ENCODE measurements at places on chromosomes 4 and X.

- no peak for DNase-seq
Observed at GRCh38 chrX:17052793-17053192, 106.3 kb downstream of the REPS2 start.

GRCh38 chr4:73021634-73022033 is 47.9 kb downstream of the COX18 start:
- DNase-seq: no peak

DNA sequence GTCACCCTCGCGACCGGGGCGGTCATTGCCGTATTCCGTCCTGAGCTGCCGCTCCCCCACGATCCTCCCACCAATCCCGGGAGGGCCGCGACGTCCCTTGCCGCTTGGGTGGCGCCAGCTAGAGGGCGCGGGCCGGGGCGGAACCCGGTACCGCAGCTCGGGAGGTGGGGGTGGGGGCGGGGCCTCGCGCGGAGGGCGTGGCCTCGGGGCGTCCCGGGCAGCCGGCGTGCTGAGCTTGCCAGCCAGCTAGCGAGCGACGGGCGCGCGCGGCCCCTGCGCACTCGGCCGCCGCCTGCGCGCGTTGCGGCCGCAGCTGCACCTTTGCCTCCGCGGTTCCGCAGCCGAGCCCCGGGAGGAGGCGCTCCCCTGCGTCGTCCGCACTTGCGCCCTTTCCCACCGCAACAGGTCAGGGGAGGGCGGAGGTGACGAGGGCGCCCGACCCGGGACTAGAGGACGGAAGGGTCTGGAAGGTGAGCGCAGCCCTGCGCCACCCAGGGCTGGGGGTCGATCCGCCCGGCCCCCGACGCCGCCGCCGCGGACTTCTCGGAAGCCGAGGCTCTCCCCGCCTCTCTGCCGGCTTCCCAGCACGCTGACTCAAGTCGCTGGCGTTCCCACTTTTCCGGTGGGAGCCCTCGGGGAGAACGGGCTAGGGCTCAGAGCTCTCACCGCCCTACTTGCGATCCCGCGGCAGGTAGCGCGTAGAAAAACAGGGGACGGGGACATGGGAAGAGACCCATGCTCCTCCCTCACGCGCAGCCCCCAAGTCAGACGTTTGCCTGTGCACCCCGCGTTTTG is at the start of gene AFF1:
AFF1 (plus strand) TSS at position 241 of the 795 bp plus-strand sequence. CDS start 13,523 bp downstream, outside the sequence.
- DNase-seq: peak; percentile 94

DNA sequence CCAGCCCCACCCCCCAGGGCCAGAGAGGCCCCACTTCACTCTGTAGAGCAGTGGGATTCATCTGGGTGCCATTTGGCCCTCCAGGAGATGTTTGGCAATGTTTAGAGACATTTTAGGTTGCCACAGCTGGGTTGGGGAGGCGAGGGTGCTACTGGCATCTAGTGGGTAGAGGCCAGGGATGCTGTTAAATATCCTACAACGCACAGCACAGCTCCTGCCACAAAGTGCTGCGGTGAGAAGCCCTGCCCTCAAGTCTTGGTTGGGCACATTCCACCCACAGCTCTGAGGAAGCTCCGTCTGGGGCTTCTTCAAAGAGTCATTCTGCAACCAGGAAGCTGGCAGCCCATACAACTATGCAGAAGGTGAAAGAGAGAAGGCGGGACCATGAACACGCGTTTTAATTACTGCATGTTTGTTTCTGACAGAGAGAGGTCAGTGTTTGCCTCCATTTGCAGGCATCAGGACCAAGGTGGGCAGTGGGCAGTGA is 48.1 kb upstream of the FAM9C start:
- DNase-seq: peak; percentile 24

DNA sequence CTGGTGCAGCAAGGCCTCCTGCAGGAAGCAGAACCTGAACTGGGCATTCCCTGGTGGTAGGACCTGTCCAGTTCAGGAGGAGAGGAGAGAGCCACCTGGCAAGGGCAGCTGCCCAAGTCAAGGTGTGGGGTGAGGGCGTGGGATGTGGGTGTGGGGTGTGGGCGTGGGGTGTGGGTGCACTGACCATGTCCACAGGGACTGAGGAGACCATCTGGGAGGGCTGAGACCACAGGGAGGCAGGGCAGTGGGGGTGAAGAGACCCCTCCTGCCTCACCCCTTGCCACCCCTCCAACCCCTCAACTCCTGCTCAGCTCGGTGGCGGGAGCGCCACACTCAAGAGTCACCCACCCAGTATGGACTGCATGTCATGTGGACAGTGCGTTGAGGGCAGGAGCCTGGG is 117.9 kb downstream of the CPZ start:
- no peak for DNase-seq

DNA sequence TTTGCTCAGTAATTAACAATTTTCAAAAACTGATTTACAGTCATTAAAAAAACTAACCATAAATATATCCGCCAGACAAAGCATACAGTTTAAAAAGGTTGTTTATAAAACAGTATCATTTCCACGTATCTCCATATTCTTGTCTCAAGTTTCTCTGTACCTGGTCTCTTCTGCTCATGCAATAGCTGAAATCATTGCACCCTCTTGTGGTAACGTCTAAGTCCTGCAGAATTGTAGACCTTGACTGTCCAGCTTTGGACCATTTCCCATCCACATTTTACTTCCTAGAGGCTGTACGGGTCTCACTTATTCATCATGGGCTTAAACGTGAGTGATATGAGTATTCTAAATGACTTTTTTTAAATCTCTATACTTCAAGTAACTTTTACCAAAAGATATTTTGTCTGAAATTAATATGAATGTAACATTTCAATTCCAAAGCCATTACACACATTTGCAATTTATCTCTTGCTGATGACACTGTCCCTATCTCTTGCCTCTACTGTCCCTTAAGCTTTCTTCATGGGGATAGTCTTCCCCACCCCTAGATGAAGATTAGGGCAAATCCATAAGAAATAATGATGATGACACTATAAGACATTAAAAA is 118.5 kb downstream of the BTC start:
- DNase-seq: no peak

DNA sequence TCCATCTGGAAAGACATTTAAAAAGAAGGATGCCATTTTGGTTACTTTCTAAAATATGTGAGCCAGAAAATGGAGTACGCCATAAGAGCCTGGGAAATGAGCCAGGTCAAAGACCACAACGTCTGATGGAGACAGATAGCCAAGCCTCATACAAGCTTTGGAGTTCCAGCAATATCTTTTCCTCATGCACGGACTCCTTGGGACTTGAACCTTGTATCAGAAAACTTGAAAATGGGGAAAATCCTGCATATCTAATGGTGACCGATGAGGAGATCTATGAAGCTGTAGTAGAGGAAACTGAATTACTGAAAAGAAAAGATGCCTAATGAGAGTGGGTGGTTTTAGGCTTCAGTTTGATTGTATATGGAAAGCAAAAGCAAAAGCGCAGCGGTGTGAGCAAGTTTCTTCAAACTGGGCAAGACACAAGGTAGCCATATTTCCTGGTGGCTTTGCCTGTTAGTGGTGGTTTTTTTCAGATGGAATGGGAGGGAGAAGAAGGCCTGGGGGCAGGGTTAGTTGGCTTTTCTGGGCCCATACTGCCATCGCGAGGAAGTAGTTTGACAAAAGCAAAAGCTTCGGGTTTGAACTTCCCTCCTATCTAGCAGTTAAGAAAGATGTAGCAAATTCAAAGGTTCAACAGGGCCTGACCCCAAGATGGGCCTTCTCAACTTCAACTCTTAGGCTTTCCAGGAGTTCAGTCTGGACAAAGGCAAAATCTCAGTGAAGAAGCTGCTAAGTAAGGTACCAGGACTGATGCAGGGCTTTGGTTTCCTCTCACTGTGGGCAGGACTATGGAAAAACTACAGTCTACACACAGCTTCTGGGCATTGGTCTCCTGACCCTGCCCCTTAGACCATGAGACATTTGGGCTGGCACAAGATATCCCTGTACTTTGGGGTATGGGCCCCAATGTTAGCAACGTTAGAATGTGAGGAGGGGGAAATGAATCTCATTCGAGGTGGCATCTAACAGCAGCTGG is 210.0 kb upstream of the STK26 start:
- peak; percentile 65 for DNase-seq

DNA sequence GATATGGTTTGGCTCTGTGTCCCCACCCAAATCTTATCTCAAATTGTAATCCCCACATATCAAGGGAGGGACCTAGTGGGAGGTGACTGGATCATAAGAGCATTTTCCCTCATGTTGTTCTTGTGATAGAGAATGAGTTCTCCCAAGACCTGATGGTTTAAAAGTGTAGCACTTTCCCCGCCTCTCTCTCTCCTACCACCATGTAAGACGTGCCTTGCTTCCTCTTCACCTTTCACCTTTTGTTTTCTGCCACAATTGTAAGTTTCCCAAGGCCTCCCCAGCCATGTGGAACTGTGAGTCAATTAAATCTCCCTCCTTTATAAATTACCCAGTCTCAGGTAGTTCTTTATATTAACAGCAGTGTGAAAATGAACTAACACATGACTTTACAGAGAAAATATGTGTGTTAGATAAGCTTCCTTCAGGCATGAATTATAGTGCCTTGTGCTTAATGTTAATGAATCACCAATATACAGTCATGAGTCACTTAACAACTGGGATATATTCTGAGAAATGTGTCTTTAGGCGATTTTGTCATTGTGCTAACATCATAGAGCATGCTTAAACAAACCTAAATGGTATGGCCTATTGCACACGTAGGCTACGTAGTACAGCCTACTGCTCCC is 37.9 kb downstream of the PDGFC start:
- no peak for DNase-seq

DNA sequence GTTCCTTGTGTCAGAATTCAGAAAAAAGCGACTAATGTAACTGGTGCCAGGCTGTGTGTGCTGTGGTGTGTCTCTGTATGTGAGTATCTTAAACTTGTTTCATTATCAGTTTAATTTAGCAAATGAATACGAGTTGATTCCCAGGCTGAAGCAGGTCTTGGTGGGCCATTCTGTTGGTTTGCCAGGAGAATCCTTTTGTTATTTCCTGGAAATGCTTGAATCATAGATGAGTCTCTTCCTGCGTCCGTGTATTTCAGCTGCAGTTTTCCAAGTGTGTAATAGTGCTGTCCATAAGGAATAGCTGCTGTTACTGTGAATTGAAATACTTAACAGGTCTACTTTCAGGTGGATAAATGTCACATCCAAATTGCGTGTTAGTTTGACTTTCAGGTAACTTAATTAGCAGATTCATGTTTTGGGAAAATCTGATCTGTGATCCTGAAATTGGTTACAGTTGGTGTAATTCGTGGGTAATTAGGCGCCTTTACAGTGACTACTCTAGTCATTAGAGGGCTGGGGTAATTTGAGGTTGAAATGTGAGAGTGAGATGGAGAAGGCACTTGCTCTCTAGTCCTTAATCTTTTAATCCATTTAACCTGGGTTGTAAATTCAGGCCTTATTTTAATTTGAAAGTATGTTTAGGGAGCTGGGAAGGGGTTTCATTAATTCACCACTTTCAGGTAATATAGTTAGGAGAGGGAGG is 23.8 kb downstream of the TMEM131L start:
- no peak for DNase-seq

GRCh38 chr4:22667332-22667940 is 25.3 kb upstream of the GBA3 start:
- no peak for DNase-seq

DNA sequence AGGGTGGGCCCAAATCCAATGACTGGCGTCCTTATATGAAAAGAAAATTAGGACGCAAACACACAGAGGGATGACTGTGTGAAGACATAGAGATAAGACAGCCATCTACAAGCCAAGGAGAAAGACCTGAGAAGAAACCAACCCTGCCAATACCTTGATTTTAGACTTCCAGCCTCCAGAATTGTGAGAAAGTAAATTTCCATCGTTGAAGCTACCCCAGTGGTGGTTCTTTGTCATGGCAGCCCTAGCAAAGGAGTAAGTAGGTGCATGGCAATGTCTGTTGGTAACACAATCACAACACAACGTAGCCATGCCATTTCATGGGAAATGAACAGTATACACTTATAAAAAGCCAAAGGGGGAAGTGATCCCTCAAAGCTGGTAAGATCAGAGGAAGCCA is 25.3 kb downstream of the SMIM20 start:
- DNase-seq: no peak

DNA sequence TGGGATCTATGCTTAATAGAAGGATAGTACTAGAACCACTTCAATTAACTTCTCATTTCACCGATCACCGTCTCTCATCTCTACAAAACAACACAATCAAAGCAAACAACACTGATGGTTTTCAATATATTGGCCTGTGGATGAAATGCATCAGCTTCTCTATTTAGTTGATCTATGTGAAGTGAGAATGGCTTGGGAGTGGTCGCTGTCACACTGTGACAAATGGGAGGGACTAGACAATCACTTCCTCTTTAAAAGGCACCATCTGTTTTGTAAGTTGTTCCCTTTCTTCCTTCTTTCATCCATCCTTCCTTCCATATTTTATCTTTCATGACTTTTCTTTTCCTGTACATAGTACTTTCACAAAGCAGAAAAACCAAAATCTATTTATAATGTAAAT is 23.9 kb upstream of the NWD2 start:
- no peak for DNase-seq

- DNase-seq: peak; percentile 4
Observed at GRCh38 chr4:7710576-7711306, 228.9 kb downstream of the AFAP1 start.

GRCh38 chr4:83851261-83852084 is 315.6 kb downstream of the GPAT3 start:
- no peak for DNase-seq

GRCh38 chrX:37746218-37746941 is 33.5 kb upstream of the CYBB start:
- no peak for DNase-seq

- no peak for DNase-seq
Observed at GRCh38 chr4:175806727-175807126, 5.3 kb downstream of the GPM6A start.

DNA sequence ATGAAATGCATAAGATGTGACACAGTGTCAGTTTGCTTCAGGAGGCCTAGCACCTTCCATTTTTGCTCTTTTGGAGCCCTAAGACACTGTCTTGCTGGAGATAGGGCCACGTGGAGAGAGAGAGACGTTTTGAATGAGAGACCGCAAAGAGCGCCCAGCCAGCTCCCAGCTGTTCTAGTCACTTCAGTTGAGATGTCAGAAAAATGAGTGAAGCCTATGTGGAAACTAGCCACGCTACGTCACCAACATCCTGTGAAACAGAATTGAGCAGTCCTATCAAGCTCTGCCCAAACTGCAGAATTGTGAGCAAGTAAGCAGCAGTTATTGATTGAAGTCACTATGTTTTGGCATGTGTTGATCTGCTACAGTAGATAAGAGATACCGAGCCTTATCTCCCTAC is 13.1 kb downstream of the GPR82 start:
- no peak for DNase-seq

Measured in substantia nigra (tissue), 51 donors.